AG04449 (cell line): ENCODE measurements at places on chromosomes 4 and X.

GRCh38 chrX:19747652-19748610 lies 139.5 kb downstream of the SH3KBP1 start:
- no peak for DNase-seq

GRCh38 chr4:109298279-109299010 lies 4.0 kb downstream of the COL25A1 start:
- no peak for DNase-seq

DNA sequence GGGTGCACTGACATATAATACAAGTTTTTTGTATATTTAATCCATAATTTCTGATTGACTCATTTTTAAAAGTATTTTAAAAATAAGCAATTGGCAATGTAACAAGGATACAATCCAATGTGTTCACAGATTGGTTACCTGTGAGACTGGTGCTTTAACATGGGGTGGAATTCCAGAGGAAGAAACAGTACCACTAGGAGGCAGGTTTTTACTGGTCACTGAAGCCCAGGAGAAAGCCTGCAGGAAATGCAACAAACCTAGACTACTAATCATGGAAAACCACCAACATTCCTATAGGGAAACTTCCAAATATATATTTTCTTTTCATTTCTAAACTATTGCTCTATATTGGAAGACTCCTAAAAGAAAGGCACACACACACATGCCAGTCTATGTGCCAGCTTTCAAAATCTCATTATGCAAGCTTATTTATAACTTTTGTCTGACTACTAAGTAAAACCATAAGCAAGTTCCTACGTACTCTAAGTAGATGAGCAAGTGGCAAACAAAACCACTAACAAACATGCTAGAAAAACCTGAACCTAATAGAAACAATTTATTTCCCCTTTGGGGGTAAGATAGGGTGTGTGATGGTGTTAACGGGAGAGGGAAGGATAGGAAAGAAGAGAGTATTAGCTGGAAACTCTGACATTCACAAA lies 19.2 kb downstream of the G3BP2 start:
- DNase-seq = no peak

- no peak for DNase-seq
Measured at GRCh38 chr4:54017308-54017707, 47.1 kb downstream of the CHIC2 start.

DNA sequence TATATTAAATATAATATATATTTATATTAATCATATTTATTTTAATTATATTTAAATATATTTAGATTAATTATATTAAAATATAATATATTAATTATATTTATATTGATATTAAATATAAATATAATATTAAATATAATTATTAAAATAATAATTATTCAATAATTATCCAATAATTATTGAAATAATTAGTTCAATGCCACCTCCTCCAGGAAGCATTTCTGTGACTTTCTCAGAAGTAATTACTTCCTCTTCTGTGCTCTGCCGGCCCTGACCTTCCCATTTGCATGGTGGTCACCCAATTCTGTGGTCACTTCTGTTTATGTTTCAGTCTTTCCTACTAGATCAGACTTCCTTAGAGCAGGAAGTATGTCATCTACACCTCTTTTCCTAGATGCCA lies 45.8 kb downstream of the EVC2 start:
- no peak for DNase-seq

GRCh38 chr4:182185491-182185890 lies 57.7 kb upstream of the TENM3 start:
- no peak for DNase-seq

DNA sequence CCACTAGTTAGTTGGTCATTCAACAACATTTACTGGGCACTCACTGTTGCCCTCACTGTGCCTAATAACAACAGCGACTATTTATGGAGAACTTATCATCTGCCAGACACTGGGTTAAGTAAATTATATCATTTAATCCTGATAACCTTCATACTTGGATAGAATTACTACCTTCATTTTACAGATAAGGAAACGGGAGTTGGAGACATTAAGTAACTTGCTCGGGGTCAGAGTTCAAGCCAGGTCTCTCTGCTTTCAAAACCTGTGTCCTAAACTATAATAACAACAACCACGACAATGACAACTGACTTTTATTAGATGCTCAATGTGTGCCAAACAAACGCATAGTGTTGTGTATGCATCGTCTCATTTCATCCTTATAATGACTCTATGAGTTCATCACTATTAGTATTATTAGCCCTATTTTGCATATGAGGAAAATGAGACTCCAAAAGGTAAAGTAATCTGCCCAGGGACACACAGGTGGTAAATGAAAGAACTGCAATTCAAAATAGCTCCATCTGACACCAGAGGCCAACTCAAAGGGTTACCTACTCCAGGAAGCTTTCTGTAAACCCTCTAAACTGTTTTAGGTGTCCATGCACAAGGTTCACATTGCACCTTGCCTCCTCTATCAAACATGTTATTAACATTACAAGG lies 98.4 kb upstream of the ACSL4 start:
- DNase-seq = no peak

- DNase-seq = no peak
Measured at GRCh38 chrX:119003462-119003861, 29.0 kb downstream of the LONRF3 start.

DNA sequence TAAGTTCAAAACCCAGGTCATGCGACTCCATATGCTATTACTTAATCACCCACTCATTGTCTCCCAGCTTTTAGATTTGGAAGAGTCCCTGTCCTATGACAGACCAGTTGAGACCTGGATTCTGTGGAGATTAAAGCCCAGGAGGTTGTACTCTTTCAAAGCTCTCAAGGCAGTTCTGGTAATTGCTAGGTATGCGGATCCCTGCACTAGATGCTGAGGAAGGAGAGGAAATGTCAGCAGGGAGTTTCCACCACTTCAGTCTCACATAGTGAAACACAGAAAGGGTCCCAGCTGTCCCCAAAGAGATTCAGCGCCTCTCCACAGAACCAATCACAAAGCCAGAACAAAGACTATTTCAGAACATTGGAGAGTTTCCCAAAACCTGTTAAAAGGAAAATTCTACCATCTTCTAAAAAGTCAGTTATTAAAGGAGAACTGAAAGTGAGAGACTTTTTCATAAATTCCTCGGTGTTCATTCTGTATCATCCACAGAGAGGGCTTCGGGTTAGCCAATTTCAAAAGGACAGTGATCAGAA lies 53.4 kb downstream of the IRF2 start:
- no peak for DNase-seq

- DNase-seq = no peak
Measured at GRCh38 chrX:65508851-65509250, 25.7 kb downstream of the LAS1L start.

- DNase-seq = no peak
Measured at GRCh38 chrX:69066966-69067525, 98.2 kb downstream of the PJA1 start.

DNA sequence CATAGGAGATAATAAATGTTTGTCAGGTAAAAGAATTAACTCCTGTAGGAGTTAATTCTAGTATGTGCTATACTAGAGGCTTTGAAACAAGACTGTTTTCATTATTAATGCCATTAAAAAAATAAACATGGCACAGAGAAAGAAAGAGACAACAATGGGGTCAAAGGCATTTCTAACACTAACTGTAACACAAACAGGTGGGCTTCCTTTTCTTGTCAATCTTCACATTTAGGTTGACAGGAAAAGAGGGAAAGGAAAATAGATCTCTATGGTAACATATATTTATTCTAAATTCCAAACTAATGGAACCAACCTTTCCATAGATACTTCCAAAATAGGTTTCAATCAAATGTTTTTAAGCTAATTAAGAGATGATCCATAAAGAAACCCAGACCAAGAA lies 9.8 kb downstream of the ANKRD17 start:
- DNase-seq = no peak

- no peak for DNase-seq
Measured at GRCh38 chr4:189660722-189661360, 279.8 kb upstream of the FRG1 start.

- no peak for DNase-seq
Measured at GRCh38 chr4:41369680-41370079, 113.0 kb downstream of the UCHL1 start.

DNA sequence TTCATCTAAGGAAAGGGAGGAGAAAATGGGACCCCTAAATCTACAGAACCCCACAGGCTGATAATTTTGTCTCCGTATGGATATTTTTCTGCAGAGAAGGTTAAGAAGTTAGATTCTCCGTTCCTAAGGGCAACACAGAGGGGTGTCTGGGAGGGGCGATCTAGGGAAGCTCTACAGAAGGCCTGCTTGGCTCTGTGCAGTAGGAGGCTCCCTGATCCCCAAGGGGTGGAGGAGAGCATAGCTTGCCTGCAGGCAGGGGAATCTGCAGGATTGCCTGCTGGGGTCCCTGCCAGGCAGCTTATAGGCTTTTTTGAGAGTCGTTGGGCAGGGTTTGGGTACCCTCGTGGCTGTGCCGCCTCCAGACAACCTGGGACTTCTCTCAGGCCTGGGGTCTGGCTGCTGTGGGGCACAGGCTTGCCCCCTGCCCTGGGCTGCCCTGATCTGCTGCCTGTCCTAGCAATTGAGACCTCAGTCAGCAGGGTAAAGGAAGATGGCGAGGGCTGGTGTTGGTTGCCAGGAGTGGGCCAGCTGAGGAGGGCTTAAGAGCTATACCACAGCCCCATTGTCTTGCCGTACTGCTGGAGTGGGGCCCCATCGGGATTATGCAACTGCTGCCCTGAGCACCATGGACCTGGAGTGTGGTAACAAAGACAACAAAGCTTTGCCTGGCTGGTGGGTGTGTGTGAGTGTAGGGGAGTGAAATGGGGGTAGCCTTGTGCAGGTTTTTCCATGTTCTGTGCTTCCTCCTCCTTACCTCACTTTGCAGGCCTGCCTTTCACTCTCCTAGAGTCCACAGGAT lies 74.1 kb downstream of the EFNB1 start:
- DNase-seq = no peak

DNA sequence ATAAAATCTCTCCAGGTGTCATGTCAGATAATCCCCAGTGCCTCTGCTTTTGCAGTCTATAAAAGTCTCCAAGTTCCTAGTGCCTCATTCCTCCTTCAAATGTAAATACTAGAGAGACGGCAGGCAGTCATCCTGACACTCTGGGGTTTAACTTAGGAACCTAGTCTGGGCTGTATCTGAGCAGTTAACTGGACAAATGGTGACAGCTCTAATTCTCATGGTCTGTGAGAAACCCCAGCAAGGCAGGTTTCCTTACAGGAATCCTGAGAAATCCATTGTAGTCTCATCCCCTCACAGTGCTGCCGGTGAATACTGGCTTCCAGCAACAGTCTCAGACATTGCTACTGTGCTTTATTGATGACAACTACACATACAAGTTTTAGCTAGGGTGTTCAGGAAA lies 246.8 kb downstream of the SNCA start:
- no peak for DNase-seq

DNA sequence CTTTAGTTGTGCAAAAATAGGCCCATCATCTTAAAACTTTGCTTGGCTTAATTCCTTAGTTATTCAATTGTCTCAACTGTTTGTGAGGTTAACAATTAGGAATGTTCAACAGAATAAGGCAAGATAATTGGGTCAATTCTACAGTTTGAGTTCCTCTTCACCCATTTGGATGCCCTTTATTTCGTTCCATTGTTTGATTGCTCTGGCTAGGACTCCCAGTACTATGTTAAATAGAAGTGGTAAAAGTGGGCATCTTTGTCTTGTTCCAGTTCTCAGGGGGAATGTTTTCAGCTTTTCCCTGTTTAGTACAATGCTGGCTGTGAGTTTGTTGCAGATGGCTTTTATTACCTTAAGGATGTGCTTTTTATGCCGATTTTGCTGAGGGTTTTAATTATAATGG lies 761.5 kb upstream of the GRIA3 start:
- no peak for DNase-seq

GRCh38 chrX:50768801-50769200 lies 45.2 kb downstream of the SHROOM4 start:
- no peak for DNase-seq

DNA sequence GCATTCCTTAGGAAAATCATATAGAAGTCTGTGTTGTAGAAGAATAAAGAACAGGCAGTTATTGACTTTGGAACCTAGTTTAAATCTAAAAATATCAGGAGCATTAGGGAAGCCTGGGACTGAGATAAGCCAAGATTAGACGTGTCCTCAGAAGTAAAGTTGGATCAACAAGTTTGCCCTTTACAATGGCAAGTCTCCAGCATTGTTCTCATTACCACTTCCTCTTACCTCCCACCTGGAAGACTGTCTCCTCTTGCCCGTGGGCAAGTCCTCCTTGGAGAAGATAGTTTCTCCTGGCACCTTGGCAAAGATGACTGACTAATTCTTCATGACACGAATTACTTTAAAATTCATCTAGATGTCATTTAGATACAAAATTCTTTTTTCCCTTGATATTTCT lies 37.8 kb downstream of the CNKSR2 start:
- DNase-seq = no peak

DNA sequence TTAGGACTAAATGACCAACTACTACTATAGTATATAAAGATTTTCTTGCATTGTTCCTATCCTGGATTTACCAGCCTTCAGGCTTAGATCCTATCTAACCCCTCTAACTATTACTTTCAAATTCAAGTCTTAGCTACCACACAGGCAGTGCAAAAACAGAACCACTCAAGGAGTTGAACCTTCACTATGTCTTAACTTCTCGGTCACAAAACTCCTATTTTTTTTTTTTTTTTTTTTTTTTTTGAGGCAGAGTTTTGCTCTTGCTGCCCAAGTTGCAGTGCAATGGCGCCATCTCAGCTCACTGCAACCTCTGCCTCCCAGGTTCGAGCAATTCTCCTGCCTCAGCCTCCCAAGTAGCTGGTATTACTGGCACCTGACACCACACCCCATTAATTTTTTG lies 6.3 kb upstream of the FAM200B start:
- no peak for DNase-seq

- no peak for DNase-seq
Measured at GRCh38 chrX:108216405-108216804, 124.8 kb downstream of the ATG4A start.

GRCh38 chrX:40153345-40154249 lies 55.8 kb upstream of the BCOR start:
- no peak for DNase-seq

DNA sequence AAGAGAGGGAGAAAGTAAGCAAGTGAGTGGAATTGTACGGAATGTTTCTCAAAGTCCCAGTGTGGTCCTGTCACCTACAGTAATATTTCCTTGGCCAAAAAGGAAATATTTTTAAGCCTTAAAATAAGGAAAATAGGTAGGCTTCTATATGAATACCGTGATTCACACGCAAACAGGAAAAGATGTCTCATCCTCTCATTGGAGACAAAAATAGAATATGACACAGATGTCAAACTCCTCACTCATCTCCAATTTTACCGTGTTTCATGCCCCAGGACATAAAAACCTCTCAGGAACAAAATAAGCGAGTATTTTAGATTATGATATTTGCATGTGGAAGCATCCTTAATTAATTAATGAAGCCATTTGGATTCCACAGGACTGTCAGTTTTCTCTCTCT lies 1269.5 kb downstream of the RAPGEF2 start:
- DNase-seq = no peak
